ENCODE measurements at places on chromosomes 7 and 10. TPM values are rescaled to one million over a fixed set of nuclear protein-coding genes. Genes with fewer than 3 reads are reported as not detected.

IGFBP1 gene
- 1.3 TPM for total RNA-seq

GNGT1 gene
- not detected for total RNA-seq

MCM10 gene
- total RNA-seq = 0.15 TPM

RSU1 gene
- 74.1 TPM for total RNA-seq

CD36 gene
- total RNA-seq = 919 TPM

HOXA13 gene
- not detected for total RNA-seq

CCL24 gene
- not detected for total RNA-seq

GPR146 gene
- 43.6 TPM for total RNA-seq
